ENCODE measurements at places on chromosomes 4 and X.

DNA sequence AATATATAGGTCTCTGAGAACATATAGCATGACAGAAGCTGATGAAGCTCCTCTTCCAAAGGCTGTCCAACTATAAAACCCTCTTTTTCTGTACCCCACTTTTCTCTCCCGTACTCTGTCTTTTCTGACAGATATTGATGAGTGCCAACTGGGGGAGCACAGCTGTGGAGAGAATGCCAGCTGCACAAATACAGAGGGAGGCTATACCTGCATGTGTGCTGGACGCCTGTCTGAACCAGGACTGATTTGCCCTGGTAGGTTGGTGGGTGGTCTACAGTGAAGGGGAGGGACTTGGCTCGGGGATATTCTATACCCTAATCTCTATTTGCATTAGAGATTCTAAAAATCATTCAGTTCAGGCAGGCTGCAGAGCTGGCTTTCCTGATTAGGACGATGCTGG, 80.4 kb downstream of the EGF start:
- no peak for DNase-seq

DNA sequence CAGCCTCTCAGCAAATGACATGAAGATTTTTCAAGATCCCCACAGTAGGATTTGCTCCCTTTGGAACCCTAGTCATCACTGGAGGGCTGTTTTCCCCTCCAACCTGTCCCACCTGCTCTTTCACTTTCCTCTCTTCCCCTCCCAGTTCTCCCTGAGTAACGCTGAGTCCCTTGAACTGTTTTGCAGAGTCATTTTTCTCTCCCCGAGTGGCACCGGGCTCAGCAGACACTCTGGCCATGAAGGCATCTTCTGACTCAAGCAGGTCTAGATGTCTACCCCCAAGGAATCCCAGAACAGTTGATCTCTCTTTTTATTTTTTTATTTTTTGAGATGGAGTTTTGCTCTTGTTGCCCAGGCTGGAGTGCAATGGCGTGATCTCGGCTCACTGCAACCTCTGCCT, 52.2 kb downstream of the HTRA3 start:
- no peak for DNase-seq

DNA sequence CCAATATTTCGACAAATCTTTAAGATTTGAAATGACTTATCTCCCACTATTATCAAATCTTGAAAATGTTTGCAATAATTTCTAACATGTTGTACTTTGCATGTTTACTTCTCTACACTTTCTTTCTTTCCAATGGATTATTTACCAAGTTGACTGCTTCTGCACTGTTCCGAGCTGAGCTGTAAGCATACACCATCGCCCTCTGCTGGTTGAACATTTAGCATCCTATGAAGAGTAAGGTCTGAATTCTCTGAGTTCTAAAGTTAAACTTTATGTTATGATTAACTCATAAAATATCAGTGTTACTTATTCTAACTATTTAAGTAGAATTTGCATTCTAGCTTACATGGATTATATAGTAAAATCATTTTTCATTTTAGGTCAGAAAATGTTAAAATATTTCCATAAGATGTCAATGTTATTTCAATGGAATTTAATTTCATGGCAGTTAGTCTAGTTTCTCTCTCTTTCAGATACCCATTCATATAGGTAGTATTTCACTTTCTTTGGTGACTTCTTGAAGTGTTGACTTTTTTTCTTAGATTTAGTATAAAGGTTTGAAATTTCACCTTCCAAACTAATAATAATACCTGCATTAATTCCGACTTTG, 137.4 kb downstream of the DKK2 start:
- no peak for DNase-seq

- no peak for DNase-seq
These were observed 111.0 kb downstream of the DDIT4L start for GRCh38 chr4:100079264-100079663.

DNA sequence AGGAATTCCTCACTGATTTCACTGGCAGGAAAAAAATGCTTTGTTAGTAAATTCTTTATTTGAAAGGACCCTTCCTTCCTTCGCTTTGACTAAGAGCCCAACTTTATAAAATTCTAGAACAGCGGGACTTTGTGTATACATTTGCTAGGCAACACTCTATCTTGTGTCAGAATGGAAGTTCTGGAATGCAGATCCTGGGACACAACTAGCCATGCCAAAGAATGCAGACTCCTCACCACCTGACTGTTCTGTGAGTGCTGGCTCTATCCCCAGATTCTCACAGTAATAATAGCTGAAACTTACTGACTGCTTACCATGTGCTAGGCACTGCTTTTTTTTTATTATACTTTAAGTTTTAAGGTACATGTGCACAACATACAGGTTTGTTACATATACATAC, 73.3 kb upstream of the ZDHHC15 start:
- peak; percentile 19 for DNase-seq

- DNase-seq, result no peak
These were observed 415.2 kb upstream of the HS3ST1 start for GRCh38 chr4:11843927-11844326.

GRCh38 chr4:878796-879728, 53.1 kb downstream of the GAK start:
- DNase-seq, result no peak

DNA sequence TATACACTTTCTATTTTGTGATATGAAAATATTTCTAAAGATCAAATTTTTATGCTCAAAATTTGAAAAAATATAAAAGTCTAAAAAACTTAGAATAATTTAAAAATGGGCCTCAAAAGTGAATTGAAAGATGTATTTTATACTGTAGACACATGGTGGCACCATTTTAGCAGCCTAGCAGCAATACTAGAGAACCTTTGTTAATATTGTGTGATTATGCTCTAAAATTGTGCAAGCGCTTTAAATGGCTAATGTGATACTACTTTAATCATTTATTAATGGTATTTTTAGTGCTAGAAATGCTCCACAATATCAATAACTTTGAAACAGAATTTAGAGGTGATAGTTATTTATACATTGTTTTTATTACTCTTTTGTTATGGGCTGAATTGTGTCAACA, 3.7 kb upstream of the GUF1 start:
- DNase-seq, result no peak

DNA sequence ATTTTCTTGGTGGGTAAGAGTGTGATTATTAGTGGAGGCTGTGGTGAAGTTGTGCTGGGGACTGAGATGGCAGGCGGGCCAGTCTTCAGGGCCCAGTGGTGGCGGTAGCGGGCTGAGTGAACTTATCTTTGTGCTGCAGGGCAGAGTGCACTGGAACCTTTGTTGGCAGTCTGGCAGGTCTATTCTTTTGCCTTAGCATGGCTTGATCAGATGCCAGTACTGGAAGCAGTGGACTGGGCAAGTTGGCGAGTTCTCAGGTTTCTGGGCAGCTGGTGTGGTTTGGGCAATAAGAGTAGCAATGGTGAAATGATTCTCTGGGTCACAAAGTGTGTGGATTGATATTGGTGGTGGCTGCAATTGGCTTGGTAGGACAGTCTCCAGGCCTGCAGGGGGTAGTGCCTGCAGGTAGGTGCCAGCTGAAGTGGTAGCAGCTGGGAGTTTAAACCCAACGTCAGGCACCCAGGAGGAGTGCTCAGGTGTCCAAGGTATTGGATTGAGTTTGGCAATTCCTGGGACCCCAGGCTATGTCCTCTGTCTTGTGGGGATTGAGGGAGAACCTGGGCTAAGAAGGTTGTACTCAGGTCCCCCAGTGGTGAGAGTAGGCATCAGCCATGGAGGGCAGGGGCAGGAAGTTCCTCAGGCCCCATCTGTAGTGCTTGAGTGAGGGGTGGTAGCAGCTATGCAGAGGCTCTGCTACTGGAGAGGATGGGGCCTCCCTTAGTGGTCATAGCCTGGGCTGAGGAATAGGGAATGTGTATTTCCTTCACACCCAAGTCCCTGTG, 34.9 kb upstream of the SLC25A14 start:
- no peak for DNase-seq

DNA sequence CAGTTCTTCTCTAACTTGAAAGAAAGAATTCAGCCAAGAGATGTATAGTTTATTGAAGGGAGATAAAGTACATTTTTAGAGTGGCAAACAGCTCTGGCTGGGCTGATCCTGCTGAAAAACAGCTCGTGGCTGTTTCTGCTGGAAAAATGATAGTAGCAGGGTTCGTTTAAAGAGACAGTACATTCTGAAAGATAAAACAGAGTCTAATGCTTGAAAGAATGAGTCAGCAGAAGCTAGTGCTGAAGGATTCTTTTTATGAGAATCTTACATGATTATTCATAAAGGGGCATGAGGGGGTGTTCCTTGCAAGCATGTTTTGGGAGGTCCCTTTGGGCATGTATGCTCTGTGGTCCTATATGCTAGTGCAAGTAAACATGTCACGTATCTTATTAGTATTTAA, 790.0 kb downstream of the PCDH18 start:
- DNase-seq, result no peak

GRCh38 chr4:170931321-170931720, 841.6 kb upstream of the AADAT start:
- no peak for DNase-seq

DNA sequence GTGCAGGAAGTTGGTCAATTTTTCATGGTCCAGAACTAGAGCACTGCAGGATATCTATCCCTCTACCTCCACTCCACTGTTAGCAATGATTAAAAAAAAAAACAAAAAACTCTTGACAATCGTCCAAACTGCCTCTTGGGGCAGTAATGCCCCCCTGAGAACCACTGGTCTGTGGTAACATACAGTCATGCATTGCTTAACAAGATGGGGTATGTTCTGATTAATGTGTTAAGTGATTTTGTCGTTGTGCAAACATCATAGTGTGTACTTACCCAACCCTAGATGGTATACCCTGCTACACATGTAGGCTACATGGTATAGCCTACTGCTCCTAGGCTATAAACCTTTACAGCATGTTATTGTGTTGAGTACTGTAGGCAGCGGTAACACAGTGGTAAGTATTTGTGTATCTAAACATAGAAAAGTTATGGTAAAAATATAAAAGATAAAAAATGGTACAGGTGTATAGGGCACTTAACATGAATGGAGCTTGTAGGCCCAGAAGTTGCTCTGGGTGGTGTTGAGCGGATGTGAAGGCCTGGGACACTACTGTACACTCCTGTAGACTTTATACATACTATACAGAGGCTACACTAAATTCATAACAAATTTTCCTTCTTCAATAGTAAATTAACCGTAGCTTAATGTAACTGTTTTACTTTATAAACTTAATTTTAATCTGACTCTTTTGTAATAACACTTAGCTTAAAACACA, 34.1 kb downstream of the ART3 start:
- DNase-seq, result no peak

- DNase-seq, result peak; percentile 48
These were observed 79.6 kb downstream of the COMMD8 start for GRCh38 chr4:47383829-47384427.

DNA sequence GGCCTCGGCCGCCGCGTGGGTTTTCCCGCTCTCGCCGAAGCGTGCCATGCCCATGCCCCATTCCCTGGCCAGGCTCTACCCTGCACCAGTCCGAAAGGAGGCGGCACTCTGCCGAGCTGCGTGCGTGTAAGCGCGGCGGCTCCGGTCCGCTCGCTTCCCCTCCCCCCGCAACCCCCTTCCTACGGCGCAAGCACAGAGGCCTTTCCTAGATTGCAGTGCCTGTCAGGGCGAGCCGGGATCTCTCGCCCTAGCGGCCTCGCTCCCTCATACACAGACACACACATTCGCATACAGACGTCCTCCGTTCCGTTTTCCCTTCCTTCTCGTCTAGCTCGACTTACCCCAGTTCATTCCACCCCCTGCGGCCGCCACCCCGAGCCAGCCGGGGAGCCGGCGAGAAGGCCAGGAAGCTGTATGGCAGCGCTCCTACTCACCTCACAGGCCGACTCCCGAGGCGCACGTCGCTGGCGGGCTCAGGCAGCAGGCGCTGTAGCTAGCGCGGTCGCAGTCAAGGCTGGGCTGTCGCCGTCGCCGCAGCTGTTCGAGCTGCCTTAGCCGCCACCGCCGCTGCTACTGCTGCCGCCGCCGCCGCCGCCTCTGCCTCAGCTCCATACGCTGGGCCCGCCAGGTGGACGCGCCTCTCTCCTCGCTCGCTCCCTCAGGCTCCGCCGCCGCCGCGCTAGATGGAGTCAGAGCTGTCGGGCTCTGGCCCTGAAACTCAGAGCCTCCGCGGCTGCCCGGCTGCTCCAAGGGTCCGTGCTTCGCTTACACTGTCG, 615 bp downstream of the NEXMIF start:
- no peak for DNase-seq

DNA sequence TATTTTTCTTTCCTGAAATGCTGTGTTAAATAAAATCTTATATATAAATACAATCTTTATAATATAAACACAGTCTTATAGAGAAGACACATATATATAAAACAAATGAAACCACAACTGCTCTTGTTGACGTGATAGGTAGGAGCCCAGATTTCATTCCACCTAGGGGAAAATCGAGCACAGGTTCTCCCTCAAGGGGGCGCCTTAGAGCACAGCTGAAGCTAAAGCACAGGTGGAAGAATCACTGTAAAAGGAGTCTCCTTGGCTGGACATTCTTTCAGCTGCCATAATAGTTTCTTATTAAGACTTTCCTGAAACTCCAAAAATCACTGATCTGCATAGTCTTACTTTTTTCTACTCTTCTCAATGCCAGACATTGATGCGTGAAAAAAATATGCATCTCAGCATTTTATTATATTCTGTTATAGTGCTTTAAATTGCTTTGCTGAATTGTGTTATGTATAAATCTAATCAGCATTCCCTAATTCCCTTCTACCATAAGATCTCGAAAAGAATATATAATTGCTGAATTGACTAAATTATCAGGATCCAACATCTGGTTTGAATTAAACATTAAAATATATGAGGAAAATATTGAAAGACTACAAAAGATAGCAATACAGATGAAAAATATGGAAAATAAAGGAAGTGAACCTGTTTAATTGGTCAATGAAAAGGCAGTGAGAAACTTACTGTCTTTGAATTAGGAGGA, 25.5 kb upstream of the RXFP1 start:
- DNase-seq, result peak; percentile 5

- DNase-seq, result peak; percentile 67
These were observed 552 bp downstream of the ADH5 start for GRCh38 chr4:99088023-99088449.

- DNase-seq, result peak; percentile 63
These were observed 24.1 kb downstream of the ZCCHC12 start for GRCh38 chrX:118847676-118848075.

- DNase-seq, result no peak
These were observed 241.0 kb upstream of the ANKRD50 start for GRCh38 chr4:124953486-124953885.

DNA sequence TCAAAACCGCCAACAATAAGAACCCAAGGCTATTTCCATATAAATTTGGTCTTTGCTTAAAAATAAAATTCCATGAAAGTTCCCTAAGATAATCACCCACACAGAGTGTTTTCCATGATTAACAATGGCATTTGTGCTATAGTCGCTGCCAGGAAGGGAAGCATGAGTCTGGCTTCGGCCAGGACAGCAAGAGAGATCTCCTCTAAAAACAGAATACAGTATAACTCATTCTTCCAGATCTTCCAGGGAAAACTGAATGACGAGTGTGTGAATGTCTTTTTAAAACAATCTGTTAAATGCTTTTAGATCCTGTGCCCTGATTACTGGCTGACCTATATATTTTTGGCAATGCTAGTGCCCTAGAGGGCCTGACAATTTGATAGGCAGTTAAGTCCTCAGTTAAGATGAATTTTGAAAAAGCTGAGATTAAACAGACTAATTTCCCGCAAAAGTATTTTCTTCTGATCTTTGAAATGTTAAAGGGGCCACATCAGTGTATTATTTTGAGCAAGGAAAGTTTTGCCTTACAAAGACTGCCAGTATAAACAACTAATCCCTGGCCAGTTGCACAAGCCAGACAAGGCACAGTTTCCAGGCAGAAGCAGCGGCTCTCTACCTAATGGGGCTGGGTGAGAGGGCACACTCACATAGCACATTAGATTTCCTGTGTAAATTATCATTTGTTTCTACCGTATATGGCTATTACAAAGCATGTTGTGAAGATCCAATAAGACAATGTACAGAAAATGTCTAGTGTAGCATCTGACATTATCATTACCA, 127.3 kb downstream of the DCHS2 start:
- no peak for DNase-seq
